ENCODE measurements at places on chromosomes 3 and 15.

GRCh38 chr15:48936666-48937065, 27.1 kb downstream of the SHC4 start:
- DNase-seq = no peak

- DNase-seq = no peak
Observed at GRCh38 chr3:15409239-15409638, 18.1 kb downstream of the METTL6 start.

GRCh38 chr15:62342959-62343358, 177.9 kb upstream of the C2CD4B start:
- no peak for DNase-seq

- no peak for DNase-seq
Observed at GRCh38 chr3:10244009-10244408, 4.2 kb upstream of the TATDN2 start.

DNA sequence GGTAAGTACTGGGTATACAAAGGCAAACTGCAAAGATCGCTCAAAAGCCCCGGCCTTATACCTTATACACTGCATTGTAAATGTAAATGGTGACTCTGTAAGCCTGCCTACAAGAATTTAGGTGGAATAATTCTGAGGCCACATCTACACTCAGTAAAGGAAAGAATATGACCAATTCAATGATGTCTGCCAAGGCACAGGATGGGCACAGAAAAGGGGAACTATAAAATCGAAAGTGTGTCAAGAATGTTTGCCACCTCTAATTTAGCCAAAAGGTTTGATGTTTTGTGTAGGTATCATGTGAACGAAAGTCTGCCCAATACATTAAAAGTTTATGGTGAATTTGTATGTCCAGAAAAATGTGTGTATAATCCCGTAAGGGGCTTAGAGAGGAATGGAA, 96.1 kb downstream of the FOXP1 start:
- no peak for DNase-seq

DNA sequence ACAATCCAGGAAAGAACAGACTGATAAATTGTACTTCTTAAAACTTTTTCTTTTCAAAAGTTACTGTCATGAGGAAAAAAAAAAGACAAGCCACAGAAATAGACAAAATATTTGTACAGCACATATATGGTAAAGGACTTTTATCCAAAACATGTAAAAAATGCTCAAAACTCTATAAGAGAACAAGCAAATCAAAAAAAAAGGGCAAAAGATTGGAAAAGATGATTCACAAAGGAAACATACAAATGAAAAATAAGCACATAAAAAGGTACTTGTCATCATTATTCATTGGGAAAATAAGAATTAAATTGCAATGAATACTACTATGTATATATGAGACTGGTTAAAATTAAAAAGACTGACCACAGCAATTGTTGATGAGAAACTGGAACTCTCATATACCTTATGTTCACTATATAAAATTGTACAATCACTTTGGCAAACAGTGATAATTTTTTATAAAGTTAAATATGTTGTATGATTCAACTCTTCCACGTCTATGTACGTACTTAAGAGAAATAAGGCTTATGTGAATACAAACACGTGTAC, 39.7 kb downstream of the DIPK2A start:
- DNase-seq = no peak

GRCh38 chr3:30232142-30232541, 374.3 kb upstream of the TGFBR2 start:
- DNase-seq = no peak

GRCh38 chr3:42503251-42503924, 945 bp downstream of the VIPR1 start:
- no peak for DNase-seq

- no peak for DNase-seq
Observed at GRCh38 chr15:82393671-82394070, 35.9 kb upstream of the GOLGA6L9 start.

GRCh38 chr3:117735481-117736101, 1026.0 kb downstream of the TUSC7 start:
- DNase-seq = no peak

- DNase-seq = no peak
Observed at GRCh38 chr3:87969620-87970019, 89.2 kb downstream of the CGGBP1 start.

DNA sequence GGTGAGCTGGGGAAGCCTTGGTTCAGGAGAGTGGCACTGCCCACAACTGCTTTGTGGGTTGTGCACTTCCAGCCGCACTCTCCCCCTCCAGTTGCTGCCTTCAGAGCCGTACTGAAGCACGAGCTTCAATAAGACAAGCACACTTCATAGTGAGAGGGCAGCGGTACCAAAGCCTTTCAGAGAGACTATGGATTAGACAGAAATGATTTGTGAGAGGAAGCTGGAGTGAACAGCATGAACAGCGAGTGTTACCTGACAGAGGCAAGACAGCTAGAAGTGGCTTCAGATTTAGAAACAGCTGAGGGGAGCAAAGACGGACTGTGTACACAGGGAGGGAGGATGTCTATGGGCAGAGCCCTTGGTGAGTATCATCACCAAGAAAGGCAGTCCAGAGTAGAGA, 31.1 kb downstream of the HCLS1 start:
- no peak for DNase-seq

DNA sequence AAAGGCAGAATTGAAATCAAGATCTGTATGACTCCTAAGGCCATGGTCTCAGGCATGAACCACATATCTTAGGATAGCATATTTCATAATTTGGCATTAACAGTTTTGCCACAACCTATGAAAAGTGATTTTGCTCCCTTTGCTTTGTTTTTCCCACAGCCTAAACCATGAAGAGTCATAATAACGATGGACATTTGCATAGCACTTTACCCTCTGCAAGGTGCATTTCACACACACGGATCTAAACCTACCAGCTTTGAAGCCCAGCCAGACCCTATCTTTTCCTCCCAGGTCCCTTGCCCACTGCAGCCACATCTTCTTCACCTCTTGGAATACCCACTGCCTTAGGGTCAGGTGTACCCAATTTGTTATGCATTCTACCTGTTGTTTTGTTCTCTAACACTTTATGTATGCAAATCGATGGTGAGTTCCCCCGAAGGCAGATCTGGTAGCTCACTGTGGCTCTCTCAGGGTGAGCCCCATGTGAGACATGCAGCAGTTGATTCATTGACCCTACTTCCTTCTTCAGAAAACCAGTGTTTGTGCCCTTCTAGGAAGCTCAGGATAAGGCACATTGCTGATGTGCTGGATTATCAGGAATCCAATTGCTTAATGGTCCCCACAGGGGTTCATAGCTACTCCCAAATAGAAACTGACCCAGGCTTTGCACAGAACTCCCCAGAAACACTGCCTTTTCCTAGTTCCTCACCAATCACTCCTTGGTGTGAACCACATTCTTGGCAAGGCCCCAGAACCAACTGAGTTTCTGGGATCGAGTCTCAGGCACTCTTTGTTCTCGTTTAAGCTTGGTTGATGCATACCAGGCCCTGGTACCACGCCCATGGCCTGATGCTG, 8.7 kb downstream of the ARHGAP31 start:
- DNase-seq = no peak

- no peak for DNase-seq
Observed at GRCh38 chr3:3200632-3201212, 21.2 kb upstream of the CRBN start.

DNA sequence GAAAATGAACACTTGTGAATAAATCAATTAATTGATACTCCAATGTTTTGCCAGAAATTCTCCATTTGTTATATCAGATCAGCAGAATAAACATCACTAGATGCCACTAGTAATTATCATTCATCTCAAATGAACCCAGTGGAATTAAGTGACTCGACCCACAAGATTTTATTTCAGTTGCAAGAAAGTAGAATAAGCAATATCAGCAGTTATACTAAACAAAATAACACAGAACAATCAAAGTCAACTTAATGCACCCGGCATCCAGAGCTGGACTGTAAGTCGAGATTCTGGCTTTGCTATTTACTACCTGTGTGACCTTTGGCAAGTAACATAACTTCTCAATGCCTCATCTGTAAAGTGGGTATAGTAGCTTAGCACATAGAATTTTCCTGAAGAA, 256.5 kb downstream of the MEIS2 start:
- DNase-seq = no peak

GRCh38 chr3:152355744-152356665, 87.3 kb downstream of the MBNL1 start:
- DNase-seq = no peak

DNA sequence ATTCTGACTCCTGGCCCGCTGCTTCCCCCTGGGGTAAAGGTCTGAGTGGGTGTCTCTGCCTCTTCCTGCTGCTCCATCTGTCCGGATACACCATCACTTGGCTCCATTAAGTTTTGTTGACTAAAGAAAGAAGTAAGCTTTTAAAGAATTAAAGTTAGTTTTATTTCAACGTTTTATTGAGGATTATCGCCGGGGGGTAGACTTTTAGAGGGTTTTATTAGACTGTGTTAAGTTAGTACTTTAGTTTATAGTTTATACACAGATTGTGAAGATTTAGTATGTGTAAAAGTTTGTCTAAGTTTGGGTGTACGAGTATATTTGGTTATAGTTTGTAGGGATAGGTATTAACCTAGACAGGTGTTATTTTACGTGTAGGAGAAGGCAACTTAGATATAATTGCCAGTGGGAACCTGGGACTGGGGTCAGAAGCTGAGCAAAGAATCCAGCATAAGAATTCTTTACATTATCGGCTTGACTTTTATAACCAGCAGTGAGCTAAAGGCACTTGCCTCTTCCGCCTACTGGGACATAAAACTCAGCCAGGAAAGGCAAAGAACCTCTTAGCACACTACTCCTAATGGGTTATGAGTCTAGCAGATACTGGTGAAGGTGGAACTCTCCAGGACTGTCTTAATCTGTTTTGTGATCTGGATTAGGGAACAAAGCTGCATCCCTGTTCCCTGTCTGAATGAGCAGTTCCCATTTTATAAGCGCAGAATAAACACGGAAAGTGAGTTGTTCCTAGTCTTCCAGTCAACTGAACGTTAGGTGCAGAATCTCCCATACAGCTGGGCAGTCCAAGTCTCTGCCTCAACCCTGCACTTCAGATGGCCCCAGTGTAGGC, 131.3 kb downstream of the FAM43A start:
- DNase-seq = no peak

- no peak for DNase-seq
Observed at GRCh38 chr15:70378126-70379031, 280.7 kb upstream of the TLE3 start.

DNA sequence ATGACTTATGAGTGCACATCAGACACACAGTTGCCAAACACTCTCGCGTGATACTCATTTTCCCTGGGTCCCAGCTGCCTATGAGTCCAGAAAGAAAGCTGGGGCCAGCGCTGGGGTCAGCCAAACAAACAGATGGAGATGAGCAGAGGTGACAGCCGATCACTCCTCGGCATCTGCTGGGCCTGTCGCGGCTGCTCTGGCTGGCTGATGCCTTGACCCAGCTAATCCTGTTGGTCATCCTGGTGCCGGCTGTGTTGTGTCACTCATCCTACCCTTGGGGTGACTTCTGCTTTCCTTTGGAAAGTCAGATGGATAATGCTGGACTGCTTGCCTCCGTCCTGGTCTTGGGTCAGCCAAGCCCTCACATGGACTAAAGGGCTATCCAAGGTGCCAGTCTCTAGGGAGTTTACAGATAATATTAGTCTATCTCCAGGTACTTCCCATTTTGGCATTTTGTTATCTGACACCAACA, 105.3 kb upstream of the PDZRN3 start:
- DNase-seq = no peak

- no peak for DNase-seq
Observed at GRCh38 chr3:186160691-186161243, 51.9 kb upstream of the ETV5 start.

DNA sequence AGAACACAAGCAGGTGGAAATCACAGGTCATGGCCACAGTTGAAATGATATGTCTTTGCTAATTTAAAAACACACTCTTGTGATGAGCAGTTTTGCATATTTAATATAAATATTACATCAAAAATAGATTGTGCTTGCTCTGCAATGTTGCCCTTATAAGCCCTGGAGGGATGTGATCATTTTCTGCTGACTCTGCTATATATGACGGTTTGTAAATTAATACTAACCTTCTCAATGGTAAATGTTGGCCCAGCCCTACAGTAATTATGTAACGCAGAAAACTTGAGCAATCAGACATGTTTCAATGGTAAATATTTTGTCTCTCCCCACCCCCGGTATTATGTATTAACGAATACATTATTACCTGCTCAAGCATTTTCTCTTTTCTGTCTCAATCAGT, 359.5 kb upstream of the CNTN6 start:
- no peak for DNase-seq

DNA sequence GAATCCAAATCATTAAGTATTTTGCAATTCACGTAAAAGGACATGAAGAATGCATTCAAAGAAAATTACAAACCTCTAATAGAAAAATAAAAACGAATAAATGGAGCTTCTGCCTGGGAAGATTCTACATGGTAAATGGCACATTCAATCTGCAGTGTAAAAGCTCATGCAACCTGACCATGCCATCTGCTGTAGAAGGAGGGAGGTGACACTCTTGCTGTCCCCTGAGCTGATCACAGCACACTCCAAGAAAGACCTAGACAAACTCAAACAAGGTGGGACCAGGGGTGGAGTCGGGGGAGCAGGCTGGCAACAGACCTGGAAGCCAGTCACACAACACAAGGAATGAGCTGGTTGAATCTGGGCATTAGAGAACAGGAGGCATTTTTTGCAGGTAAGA, 101.8 kb downstream of the BDH1 start:
- DNase-seq = no peak

DNA sequence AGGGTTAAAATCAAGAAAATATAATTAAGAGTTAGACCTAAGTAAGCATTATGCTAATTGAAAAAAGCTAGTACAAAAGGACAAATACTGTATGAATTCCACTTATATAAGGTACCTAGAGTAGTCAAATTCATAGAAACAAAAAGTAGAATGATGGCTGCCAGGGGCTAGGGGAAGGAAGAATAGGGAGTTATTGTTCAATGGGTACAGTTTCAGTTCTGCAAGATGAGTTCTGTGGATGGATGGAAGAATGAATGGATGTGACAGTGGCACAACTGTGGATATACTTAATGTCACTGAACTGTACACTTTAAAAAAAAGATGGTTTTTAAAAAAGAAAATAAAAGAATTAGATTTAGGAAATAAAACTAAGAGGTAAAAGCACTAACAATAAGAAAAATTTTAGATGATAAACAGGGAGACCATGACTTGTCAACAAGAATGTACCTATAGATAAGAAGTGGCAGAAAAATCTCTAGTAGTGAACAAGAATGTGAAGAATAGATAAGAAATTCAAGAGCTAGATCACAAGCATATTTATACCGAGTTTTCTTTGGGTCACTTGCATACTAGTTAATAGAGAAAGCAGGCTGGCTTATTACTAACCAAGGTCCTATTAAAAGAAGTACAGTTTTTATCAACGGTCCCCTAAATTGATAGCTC, 5.5 kb downstream of the IFT80 start:
- no peak for DNase-seq

GRCh38 chr3:27596921-27597320, 112.7 kb upstream of the SLC4A7 start:
- DNase-seq = no peak

Measured in thoracic aorta (tissue), 2 donors.